Activated T-cell treated with anti-CD3 and anti-CD28 coated beads, Interleukin-2, amount 50 U/mL, for 24 hours (primary cell): ENCODE measurements at places on chromosomes 16 and 17.

- DNase-seq, result no peak
Measured at GRCh38 chr16:82805866-82806265, 179.1 kb downstream of the CDH13 start.

GRCh38 chr17:41680426-41681040, 8.2 kb upstream of the EIF1 start:
- DNase-seq, result no peak

DNA sequence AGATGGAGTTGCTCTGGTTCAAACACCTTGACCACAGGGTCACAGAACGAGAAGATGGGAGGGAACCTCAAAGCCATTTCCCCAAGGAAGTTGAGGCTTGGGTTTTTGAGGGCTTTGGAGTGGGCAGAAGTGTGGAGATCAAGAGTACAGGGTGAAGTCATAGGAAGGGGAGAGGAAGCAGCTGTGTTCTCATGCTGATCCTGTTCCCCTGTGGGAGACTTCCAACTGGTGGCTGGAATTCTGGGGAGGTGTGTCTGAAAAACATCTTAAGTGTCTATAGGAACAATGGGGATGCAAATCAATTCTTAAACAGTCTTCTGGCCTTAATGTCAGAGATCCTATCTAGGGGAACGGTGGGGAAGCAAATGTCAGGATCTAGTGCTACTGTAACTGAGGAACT, 38.8 kb upstream of the HSBP1 start:
- DNase-seq, result no peak

DNA sequence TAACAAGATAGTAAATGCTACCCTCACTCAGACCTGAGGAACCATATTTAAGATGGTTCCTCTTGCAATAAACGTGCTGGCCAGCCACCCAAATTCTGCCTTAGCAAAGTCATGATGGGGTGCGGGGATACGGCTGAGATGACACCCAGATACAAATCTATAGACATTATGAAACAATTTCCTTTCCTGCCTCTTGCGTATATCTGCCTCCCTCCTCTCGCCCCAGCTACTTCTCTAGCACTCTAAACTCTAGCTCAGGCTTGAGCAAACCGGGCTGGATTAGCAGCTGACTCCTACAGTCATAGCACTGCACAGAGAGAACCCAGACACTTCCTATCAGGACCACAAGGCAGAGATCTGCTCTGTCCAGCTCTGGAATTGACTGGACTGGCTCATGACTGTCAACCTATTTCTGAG, 22.3 kb downstream of the CD300LF start:
- no peak for DNase-seq

DNA sequence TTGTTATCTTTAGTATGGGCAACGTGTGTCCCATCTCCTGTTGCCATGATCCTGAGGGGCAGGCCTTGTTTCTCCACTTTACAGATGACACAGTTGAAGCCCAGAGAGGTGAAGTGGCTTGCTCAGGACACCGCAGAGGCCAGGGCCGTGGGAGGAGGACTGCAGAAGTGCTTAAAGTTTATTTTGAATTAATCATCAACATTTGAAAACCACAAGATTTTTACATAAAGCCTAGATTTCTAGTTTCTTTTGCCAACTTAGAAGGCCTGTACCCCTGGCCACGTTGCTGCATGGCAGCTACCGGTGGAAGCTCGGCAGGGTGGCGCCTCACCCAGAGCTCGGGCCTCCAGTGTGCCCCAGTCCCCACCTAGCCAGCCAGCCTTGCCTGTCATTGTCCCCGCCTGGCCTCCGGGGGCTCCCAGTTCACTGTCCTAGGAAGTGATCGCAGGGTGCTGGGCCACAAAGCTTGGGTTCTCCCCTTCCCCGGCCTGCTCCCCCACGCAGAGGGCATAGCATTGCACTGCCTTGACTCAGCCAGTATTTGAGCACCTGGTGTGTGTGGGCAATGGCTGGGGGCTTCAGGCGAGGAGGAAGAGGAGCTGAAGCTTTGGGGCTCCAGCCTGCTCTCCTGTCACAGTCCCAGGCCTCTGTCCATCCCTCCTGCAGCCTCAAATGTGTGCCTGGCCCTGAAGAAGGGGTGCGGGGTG, 14.8 kb upstream of the ADCY7 start:
- DNase-seq, result no peak

- no peak for DNase-seq
Measured at GRCh38 chr17:42880776-42881310, 19.8 kb upstream of the G6PC1 start.

DNA sequence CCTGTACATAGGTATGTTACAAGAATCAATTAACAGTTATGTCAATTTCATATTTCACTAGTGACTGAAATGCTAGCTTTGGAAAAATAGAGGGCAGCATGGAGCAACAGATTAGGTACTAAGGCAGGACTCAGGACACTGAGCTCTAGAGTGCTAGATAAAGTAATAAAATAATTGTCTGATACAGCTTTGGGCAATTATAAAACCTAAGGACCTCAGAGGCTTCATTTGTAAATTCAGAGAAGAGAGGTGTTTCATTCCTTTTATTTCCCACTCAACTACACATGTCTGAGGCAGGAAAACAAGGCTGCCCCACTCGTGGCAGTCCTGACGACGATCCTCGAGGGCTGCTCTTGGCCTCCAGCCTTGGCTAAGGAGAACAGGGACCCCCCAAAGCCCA, 81.5 kb downstream of the CA4 start:
- no peak for DNase-seq

DNA sequence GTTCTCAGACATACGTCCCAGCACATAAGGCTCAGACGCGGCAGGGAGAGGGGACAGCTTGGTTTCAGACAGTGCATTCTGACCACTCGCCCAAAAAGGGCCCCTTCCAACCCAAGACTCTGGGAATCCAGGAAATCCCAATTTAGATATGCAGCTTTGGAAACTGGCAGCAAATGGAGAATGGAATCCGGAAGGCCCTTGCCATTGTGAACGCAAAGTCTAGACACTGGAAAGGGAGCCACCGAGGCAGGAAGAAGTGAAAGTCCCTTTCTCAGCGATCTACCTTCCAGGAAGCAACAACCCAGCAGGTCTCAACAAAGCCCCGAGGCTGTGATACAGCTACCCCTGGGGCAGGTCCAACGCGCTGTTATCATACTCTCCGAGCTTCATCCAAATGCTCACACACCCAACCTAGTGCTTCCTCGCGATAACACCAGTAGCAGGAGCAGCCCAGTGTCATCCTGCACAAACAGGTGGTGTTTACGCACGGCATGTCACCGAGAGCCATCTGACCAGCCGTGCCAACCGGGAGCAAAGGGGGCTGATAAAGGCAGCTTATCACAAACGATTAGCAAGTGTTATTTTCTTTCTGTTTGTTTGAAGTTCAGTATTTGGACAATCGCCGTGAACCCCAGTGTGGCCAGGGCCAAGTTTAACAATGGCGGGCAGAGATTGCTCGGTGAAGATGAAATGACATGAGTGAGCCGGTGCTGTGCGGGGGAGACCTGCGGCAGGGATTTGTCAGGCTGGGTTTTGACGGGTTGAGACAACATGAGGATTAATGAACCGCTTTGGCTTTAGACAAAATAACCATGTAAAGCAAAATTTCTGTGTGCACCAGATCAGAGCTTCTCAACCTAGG, 240.6 kb downstream of the FOXL1 start:
- no peak for DNase-seq

DNA sequence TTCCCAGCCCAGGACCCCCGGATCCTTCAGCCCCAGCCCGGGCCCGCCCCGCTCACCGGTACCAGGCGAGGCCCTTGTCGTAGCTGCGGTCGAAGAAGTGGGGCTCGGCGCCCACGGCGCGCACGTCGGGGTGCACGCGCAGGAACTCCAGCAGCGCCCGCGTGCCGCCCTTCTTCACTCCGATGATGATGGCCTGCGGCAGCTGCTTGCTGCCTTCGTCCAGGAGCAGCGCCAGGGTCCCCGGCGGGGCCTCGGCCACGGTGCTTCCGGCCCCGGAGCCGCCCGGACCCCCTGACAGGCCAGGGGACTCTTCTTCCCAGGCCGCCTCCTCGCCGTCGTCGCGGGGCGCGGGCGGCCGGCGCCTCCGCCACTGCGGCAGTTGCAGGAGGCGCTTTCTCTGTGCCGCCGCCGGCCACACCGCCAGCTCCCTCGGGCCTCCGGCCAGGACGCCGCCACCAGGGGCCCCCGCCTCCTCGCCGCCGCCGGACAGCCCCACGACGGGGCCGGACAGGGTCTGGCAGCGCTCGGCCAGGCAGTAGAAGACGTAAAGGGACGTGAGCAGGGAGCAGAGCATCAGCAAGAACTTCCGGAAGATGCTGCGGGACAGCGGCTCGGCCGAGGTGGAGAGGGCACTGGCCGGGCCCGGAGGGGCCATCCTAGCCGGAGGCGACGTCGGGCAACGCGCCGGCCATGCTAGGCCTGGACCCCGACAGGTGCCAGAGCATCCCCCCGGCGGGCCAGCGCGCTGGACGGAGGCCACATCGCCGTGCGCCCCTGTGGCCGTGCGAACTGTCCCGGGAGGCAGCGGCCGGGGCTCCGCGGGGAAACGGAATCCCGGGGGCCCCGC, 1.0 kb downstream of the HS3ST3A1 start:
- peak; percentile 36 for DNase-seq

DNA sequence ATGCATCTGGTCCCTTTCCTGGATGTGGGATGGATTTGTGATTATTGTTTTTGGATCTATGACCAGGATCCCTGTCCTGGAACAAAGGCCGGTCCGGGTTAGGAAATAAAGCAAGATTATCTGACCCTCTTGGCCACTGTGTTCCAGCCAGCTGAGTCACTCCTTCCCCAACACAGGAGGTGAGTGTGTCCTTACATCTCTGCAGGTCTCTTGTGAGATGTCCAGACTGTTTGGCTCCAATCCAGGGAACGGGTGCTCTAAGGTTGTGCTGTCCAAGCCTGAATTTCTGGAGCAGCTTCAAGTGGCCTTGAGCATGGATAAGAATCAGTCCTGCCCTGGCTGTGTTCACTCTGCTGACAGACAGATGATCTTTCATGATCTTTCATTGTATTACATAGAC, 136.5 kb upstream of the CCL2 start:
- no peak for DNase-seq

- no peak for DNase-seq
Measured at GRCh38 chr16:73068541-73069401, 20.8 kb upstream of the ZFHX3 start.

GRCh38 chr17:40564195-40564882, 933 bp downstream of the CCR7 start:
- peak; percentile 73 for DNase-seq

GRCh38 chr16:81593481-81593880, 148.9 kb downstream of the CMIP start:
- no peak for DNase-seq

GRCh38 chr17:32536736-32537643, 50.2 kb downstream of the CDK5R1 start:
- DNase-seq, result no peak

GRCh38 chr16:14004031-14004728, 66.9 kb upstream of the MRTFB start:
- no peak for DNase-seq

DNA sequence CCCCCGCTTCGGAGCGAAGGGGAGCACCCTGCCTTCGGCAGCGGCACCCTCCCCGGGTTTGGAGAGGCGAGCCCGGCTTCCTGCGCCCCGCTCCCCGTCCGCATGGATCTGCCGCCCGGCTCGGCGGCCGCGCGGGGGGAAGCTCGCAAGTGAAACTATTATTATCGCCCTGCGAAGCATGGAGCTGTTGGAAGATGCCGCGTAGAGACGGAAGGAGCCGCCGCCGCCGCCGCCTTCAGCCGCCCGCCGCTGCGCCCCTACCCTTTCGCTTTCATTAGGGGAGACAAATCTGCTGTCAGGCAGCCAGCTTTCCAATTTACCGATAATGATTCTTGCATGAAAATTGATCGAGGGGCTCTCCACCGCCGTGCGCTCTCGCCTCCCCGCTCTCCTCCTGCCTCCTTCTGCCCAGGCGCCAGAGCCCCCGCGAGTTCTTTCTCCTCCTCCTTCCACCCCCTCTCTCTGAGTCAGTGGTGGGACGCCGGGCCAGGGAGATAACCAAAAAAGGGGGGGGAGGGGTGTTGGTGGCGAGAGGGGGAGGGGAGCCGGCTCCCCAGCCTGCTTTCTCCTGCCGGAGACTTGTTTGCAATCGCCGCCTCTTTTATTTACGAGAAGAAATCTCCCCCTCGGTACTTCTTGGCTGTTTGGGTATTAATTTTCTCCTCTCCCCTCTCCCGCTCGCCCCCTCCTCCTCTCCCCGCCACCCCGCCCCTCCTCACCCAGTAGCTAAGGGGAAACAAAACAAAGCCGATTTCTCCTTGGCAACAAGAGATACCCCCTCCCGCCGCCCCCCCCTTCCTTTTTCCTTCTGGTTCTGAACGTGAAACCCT, 58.0 kb upstream of the GSE1 start:
- DNase-seq, result peak; percentile 79

DNA sequence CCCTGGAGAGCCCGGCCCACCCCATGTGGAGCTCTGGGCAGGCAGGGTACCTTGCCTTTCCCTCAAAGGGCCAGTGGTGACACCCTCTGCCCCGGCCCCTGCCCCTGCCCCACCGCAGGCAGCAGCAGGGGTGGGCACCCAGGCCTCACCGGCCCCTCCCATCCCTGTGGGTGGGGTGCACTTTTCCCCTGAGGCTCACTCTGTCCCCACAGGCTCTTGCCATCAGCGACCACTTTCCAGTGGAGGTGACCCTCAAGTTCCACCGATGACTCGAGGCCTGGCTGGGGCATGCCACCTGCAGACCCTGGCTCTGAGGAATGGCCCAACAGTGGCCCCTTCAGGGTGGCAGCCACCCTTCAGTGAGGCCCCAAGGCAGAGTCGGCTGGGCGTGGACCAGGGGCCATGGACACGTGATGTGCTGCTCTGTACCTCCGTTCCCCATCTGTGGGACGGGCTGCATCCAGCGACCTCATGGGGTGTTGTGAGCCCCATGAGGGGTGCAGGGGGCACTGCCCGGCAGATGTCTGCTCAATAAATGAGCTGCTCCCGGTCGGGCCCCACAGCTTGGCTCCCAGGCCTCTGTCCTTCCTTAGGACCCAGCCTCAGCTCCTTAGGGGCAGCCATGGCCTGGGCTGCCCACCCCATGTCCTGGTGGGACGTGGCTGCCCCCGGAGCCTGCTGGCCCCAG, 2.0 kb downstream of the DNASE1L2 start:
- DNase-seq, result no peak
